ENCODE measurements at places on chromosomes 3 and 15.
A peak's percentile ranks its signal among the peaks of the same experiment; 100 is the strongest.

- no peak for DNase-seq
These were observed 247 bp downstream of the FETUB start for GRCh38 chr3:186640473-186640818.

DNA sequence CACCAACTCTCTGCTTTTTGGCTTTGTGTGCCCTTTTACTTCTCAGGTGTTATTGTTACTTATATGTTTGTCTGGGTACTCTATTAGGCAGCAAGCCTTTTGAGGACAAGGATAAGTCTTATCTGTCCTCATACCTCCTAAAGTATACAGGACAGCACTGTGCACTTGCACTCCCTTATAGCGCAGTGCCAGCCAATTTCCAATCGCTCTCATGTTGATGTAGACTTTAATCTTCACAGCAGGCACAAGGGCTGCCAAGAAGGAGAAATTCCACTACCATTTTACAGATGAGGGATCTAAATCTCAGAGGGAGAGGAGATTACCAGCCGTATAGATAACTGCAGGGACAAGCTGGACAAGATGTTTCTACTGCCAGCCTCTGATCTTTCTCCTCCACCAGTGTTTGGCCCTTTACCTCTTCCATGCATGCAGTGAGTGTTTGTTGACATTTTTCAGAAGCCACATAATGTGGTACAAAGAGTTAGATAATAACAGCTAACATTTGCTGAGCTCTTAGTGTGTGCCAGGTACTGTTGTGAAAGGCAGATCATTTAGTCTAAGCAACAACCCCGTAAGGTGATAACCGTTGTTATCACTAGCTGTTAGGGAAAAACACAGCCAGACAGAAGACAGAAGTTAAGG is 30.1 kb downstream of the SST start:
- no peak for DNase-seq

GRCh38 chr15:73052653-73053397 is 562 bp downstream of the NEO1 start:
- DNase-seq = peak; percentile 87

DNA sequence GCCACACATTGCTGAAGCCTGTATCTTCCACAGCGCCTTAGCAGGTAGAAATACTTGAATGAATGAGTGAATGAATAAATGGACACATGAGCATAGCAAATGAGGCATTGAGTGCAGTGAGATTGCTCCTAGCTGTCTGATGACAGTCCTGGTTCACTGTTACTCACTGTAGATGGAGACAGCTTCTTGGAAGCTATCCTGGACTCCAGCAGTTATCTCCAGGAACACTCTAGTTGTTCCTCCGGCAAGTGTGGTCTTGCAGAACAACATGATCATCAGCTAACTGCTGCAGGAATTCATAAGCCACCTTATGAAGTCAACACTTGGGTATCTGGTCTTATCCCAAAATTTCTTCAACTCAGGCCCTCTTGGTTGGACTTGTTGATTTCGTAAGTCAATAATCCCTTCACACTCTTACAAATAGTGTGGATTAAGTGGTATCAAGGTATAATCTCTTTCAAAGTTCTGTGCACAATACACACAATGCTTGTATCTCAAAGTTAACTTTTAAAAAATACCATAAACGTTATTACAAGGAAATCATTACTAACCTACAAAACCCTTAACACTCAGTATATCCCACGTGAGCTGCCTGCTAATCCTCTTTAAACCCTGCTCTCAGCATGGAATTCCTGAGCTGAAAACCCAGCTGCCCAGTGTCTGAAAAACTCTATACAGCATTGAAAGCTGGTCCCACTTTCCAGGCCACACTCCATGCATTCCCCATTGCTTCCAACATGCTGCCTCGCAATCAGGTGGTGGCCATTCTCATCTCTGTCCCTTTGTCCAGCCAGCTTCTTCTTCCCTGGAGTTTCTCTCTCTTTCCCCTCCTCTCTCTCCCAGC is 14.4 kb upstream of the ZBTB38 start:
- DNase-seq = no peak

DNA sequence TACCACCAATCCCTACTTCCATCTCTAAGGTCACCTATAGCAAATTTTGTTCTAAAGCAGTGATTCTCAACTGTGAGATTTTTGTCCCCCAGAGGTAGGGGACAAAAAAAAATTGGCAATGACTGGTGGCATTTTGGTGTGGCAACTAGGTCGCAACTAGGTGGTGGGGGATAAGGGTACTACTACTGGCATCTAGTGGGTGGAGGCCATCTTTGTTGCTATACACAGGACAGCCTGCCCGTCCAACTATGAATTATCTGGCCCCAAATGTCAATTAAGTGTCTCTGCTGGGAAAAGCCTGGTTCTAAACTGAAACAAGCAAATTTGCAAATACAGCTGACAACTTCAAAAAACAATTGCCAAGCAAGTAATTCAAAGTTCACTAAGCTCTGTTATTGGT is 1.4 kb downstream of the MTMR10 start:
- DNase-seq = peak; percentile 14

DNA sequence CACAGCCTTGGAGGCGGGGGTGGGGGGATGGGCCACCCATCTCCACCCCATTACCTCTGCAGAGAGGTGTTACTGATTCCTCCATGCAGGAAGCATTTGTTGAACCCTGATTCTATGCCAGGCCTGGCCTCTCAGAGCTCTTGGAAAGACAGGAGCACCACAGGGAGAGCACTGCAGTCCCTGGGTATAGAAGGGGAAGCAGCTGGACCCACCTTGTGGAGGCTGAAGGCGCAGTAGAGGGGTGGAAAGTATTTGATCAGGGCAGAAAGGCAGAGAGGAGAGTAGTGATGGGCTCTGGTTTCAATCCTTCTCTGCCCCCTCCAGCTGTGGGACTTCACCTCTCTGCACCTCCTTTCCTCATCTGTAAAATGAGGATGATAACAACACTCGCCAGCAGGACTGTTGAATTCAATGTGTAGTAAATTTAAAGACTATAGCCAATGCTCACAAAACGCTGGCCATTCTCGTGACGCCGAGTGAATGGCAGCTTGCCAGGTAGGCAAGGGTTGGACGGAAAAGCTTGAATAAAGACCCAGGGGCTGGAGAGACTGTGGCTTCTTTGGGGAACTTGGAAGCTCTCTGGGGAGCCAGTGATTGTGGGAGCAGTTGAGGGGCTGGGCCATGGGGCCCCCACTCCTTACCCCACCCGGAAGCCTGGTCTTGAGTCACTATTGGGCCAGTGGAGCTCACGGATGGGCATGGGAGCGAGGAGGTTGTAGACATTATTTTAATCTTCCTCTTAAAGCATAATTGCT is 8.0 kb upstream of the CCDC33 start:
- peak; percentile 25 for DNase-seq
